D721Med (cell line): ENCODE measurements at places on chromosomes 1 and 21.
A peak's percentile ranks its signal among the peaks of the same experiment; 100 is the strongest.

- DNase-seq, result no peak
Observed at GRCh38 chr21:44985441-44986401, 45.9 kb downstream of the SLX9 start.

DNA sequence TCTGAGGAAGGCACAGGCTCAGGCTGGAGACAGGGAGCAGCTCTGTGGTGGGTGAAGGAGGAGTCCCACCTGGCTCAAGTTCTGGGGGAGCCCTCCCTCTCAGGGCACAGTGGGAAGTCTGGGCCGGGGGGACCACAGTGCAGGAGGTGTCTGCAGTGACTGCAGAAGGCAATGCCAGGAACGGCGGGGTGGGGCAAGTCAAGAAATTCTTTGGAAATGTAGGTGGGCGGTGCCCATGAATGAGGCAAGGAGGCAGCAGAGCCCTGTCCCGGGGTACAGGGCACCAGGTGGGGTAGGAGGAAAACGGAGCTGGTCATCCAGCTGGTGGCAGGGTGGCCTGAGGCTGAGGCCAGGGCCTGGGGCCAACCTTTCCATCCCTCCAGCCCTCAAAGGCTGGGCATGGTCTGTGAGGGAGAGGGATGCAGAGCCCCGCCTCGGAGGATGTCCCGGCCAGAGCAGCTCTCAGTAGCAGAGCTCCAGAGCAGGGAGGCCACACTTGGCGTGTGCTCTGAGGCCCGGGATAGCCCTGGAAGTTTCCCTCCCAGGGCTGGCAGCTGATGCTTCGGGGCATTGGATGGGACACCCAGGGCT is 4.7 kb downstream of the TFF3 start:
- no peak for DNase-seq

DNA sequence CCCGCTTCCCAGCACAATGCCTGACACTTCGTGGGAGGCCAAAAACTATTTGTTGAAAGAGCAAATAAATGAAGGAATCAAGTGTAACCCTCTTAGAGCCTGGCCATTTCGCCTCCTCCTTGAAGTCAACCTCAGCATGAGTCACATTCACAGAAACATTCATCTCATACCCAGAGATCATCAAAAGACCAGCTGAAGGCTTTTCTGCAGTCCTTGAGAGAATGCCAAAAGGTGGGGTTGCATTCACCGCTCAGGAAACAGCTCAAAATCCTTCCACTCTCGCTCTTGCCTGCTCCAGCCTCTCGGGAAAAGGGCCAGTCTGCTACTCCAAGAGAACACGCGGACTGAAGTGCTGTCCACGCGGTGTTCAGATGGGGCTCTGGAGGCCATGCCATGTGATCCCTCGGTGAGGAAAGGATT is 90.0 kb downstream of the VWA5B1 start:
- DNase-seq, result no peak

DNA sequence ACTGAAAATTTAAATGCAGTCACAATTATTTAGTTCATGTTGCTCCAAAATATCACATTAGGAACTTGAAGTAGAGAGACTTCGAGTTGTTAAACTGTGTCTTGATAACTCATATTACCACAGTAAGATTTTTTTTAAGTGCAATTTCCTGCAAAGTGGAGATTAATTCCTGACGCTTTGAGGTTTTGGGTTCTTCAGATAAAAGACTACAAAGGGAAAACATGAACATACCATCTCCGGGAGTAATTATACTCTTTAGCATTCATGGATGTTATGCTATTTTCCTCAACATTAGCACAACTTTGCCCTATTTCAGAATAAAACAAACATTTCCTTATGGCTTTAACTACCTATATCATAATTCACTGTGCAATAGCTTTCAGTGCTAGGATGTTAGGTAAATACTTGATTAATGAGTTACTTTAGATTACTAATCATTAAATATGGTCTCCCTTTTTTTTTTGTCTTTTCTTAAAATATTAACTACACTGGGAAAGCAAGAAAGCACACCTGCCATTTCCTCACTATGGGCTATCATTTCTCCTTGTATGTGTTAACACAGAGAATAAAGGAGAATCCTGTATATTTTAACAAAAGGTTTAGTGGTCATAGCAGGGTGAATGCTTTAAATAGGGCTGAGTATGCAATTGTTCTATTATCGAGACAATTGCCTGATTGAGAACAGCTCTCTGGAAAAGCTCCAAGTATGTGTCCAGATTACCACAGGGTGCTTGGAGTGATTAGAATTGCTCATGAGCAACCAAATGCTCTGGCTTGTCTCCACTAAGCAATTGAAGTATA is 252.5 kb upstream of the C1orf105 start:
- no peak for DNase-seq

DNA sequence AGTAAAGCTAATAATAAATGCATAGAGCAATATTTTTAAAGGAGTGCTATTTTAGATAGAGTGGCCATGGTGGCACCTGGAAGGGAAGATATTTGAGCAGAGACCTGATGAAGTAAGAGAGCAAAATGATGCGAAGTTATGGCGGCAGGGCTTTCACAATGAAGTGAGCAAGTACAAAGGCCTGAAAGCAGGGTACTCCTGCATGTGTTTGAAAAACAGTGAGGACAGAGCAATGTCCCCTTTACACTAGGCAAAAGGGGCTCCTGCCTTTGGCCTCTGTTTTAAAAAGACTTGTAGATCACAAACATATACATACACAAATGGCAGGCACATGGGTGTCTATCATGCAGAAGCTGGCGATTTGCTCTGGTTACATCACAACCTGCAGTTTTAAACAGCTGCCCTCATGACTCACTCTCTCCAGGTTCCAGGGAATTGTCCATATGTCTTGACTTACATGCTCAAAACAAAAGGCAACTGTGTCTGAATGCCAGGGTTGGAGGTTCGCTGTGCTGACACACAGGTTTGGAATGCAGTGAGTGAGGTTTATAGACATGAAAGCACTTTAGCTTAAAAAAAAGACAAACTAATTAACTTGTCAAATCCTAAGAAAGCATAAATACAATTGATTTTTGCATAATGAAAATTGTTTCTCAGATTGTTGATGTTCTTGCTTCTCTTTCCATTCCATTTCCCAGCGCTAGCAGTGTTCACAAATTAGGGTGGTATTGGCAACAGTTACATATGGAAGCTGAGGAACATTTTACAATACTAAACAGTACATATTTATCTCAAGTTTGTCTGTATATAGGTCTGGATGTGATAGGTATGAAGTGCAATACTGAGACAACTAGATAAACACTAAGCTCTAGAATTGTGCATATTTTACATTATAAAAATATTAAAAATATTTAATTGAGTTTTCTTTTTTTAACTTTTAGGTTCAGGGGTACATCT is 313.9 kb downstream of the BARHL2 start:
- no peak for DNase-seq

GRCh38 chr1:113153116-113153803 is 80.3 kb downstream of the LRIG2 start:
- no peak for DNase-seq

DNA sequence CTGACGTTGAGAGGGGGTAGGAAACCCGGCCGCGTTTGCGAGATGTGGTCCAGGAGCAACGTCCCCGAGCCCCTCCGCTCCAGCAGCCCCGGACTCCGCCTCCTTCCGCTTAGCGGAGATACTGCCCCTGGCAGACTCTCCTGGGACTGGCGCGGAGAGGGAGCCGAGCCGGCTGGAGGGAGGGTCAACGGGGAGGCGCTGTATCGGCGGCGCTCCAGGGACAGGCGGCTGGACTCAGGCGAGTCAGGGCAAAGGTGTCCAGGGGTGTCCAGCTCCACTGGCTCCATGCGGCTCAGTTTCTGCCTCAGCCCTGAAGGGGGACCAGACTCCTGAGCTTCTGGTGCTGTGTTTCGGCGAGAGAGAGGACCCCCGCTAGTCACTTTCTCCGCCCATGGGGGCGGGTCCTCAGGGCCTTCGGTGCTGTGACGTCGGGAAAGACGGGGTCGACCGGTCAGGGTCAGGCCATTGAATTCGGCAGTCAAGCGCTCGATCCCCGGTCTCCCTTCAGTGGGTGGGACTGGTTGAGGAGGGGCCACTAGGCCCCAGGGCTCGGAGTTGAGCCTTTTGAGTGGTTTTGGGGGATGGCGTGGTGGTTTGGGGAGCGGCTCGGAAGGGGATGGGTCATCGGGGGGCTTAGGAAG is 2.8 kb upstream of the LIX1L start:
- peak; percentile 92 for DNase-seq

DNA sequence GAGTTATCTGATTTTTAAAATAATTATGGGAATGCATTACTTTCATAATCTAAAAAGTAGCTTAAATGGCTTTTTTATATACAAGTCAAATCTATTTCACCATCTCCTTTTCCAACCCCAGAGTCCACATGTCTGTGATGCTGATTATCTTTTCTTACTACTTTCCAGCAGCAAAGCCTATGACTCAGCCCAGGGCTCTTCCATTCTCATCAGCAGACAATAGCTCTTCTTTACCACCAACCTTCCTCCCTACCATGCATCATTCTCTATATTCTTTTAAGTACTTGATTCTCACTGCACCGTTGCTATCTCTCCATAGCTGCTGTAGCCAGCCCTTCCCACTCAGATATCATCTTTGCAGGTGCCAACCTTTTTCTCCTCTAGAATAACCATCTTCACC is 61.3 kb downstream of the OVGP1 start:
- no peak for DNase-seq

DNA sequence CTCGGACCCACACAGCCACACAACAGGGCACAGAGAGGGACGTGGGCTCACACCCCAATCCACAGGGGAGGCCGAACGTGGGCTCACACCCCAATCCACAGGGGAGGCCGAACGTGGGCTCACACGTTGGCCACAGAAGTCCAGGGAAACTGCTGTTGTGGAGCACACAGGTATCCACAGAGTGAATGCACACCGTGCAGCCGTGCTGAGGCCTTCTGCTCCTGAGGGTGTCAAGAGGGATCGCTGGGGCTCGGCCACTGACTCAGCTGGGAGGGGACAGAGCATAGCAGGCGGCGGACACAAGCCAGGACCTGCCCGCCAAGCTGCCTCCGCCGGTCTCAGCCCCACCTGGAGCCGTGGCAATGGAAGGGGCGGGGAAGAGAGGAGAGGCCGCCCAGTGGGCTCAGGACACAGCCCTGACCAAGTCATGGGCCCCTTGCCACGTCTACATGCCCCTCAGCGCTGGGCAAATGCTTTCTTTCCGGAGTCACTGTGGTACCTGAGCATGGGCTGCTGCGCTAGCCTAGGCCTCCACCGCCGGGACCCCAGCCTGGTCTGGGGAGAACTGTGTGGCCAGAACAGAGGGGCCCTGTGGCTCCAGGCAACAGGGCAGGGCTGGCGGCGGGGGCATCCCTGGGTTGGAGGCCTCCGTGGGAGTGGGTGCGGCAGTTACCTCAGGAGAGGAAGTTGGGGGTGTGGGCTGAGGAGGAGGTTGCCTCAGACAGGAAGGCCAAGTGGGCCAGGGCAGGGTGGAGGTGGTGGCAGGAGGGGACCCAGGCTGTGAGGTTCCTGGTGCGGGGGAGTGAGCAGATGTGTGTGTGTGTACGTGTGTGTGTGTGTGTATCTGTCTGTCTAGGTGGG is 1.2 kb downstream of the SYTL1 start:
- no peak for DNase-seq

GRCh38 chr1:103941086-103941485 is 191.4 kb downstream of the AMY1C start:
- DNase-seq, result no peak

- no peak for DNase-seq
Observed at GRCh38 chr21:32554832-32555638, 30.3 kb downstream of the TCP10L start.

- no peak for DNase-seq
Observed at GRCh38 chr1:201362906-201363305, 14.6 kb downstream of the TNNT2 start.

DNA sequence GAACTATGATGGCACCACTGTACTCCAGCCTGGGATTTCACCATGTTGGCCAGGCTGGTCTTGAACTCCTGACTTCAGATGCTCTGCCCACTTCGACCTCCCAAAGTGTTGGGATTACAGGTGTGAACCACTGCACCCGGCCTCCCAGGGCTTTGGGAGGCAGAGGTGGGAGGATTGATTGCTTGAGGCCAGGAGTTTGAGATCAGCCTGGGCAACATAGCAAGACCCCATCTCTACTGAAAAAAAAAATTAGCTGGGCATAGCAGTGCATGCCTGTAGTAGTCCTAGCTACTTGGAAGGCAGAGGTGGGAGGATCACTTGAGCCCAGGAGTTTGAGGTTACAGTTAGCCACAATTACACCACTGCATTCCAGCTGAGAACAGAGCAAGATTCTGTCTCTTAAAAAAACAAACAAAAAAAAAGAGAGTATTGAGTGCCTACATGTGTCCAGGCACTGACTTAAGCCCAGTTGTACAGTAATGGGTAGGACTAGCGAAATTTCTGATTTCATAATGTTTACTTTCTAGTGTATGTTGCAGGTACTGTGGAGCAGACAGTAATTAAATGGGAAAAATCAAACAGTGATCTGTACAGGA is 4.2 kb downstream of the MANEAL start:
- DNase-seq, result no peak

DNA sequence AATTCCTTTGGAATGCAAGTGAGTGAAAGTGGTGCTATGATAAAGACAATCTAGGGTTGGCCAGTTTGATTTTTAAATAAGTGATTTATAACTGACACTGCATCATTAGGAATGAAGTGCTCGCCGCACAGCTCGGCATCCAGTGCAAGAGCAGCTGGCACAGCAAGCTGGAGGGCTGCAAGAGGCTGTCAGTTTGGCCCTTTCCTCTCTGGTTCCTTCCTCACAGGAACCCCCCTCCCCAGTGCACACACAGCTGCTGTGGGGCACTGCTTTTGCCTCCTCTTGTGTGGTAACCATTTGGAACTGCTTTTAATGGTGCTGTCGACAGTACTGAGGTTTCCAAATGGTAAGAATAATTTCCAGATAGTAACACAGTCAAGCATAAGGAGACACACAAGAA is 10.4 kb upstream of the BCAR3 start:
- DNase-seq, result no peak

DNA sequence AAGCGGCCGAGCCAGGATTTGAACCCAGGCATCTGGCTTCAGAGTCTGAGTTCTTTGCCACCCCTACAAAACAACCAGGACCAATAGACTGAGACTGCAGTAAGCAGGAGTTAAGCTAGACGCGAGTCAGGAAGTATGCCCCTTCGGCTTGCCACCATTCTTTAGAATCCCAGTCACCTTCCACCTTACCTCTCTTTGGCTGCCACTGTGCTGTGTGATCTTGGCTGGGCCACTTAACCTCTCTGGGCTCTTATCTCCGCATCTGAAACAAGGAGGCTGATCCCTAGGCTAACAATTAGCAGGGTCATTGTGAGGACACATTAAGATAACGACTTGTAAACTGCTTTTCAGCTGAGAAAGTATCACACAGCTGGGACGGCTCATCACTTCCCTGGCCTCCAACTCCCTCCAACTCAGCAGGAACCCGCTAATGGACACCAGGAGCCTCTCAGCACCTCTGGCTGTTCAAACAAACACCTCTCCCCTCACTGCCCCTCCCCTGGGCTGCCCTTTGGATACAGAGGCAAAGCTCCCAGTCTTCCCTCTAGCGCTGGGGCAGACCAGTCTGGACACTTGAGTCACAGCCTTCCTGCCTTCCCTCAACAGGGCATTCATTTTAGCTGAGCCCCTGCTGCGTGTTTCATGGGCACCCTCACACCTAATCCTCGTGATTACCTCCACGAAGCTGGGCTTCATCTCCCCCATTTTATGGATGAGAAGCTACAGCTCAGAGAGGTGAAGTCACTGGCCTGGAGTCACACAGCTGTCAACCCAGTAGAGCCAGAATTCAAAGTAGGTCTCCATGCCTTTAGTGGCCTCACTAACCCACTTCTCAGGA is 83.2 kb downstream of the CAMK2N1 start:
- DNase-seq, result no peak

- DNase-seq, result no peak
Observed at GRCh38 chr1:209383907-209384709, 199.4 kb upstream of the CAMK1G start.
